ENCODE measurements at places on chromosomes 2 and 18.
A peak's percentile ranks its signal among the peaks of the same experiment; 100 is the strongest.

DNA sequence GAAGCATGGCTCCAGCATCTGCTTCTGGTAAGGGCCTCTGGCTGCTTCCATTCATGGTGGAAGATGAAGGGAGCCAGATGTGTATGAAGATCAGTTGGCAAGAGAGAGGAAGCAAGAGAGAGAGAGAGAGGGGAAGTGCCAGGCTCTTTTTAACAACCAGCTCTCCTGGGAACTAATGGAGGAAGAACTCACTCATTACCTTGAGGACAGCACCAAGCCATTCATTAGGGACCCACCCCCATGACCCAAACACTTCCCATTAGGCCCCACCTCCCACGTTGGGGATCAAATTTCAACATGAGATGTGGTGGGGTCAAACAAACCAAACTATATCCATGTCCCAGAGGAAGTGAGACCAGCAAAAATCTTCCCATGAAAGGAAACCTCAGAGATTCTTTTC, 124.8 kb upstream of the SIX2 start:
- no peak for DNase-seq

DNA sequence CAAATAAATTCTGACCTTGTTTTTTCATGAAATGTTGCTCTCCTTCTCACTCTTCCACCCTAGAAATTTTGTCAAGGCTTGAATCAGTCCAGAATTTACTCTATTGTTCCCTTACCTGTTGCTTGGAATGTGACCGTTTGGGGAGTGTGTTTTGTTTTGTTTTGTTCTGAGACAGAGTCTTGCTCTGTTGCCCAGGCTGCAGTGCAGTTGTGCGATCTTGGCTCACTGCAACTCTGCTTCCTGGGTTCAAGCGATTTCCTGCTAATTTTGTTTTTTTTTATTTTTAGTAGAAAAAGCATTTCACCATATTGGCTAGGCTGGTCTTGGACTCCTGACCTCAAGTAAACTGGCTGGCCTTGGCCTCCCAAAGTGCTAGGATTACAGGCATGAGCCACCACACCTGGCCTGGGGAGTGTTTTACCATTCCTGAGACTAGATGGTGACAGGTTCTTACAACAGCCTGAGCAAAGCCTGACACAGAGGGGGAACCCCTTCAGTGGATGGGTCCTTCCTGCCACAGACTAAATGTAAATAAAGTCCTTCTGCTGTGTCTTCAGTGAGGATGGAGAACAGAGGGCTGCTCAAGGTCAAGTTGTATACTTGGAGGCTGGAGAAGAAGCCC, 52.0 kb downstream of the HAUS1 start:
- no peak for DNase-seq

DNA sequence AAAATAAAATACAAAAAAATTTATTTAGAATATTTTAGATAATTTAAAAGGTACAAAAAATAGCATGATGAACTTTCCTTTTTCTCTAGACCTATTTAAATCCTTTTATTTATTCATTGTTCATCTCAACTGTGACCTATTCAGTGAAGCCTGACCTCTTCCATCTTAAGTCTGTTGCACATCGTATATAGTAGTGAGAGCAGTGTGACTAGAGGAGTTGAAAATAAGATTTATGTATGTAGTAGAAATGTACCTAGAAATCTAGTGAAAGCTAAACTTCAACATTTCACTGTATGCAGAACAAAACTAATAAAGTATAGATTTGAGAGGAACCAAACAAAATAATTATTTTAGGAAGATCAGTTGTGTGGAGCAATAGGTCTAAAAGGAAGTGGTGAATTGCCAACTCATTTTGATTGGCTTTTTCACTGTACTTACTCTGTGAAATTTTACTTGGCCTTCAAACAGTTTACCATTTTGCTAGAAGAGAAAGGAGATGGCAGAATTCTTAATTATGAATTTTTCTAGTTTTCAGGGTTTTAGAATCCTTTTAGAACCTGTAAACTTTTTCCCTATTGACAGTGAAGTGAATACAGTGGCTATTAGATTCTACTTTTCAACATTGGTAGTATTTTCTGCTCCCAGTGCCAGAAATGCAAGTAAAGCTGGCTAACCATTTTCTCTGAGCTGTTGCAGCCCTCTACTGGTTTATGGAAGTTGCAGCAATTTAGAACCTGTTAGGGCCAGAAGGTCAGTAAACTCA, 11.0 kb downstream of the ANKRD12 start:
- peak; percentile 78 for DNase-seq

DNA sequence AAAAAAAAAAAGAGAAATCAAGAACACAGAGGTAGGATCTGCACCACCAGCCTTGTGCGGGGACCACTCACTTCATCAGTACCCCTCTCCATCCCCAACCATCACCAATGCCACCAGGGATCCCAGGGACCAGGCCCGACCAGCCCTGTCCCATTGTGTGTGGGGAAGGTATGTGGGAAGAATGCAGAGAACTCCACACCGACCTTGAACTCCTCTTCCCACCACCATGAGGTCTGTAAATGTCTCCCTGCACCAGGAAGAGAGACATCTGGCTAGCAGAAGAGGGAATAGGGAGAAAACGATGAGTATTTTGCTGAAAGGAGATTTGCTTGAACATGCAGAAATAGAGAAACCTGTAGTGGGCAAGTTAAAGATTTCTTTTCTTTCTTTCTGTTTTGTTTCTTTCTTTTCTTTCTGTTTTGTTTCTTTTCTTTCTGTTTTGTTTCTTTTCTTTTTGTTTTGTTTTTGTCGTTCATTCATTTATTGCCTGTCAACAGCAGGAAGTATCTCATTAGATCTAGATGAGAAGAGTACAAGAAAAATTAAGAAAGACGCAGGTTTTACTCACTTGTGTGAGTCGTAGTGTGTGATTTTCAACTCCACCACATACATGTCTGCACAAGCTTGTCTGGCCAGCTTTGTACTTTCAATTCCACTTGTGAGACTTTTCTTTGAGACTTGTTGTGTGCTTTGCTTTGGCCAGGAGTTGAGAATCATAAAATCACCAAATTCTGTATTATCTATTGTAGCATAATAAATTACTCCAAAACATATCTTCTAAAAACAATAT, 179.8 kb upstream of the HAAO start:
- DNase-seq: peak; percentile 24

DNA sequence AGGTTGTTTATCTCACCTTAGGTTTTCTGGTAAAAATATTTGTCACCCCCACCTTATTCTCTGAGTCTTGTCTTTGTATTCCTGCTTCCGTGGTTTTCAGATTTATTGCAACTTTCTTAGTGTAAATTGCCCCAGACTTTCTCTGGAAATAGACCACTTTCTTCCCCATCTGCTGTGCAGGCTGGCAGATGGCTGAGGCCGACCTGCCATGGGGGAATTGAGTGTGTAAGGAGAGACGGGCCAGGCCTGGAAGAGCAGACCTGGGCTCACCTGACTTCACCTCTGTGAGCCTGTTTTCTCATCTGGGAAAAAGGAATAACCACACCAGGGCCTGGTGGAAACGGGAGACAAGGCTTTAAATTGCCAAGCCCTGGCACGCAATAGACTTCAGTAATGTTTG, 44.9 kb downstream of the ACKR3 start:
- DNase-seq: no peak

- peak; percentile 79 for DNase-seq
These were observed 75.3 kb upstream of the MGAT4A start for GRCh38 chr2:98806236-98806697.

GRCh38 chr2:205273627-205274026, 408.7 kb upstream of the NRP2 start:
- peak; percentile 89 for DNase-seq

GRCh38 chr2:233369462-233369861, 15.2 kb downstream of the DGKD start:
- no peak for DNase-seq

- no peak for DNase-seq
These were observed 42.0 kb downstream of the OXER1 start for GRCh38 chr2:42721898-42722297.
